Stimulated activated CD8-positive, alpha-beta memory T cell treated with anti-CD3 and anti-CD28 coated beads, Interleukin-4, amount 100 ng/mL, for 48 hours (primary cell): ENCODE measurements at places on chromosomes 7 and 10.

- no peak for DNase-seq
Measured at GRCh38 chr10:102923601-102924000, 5.5 kb downstream of the CNNM2 start.

- DNase-seq: no peak
Measured at GRCh38 chr7:17153536-17153935, 144.9 kb upstream of the AHR start.

DNA sequence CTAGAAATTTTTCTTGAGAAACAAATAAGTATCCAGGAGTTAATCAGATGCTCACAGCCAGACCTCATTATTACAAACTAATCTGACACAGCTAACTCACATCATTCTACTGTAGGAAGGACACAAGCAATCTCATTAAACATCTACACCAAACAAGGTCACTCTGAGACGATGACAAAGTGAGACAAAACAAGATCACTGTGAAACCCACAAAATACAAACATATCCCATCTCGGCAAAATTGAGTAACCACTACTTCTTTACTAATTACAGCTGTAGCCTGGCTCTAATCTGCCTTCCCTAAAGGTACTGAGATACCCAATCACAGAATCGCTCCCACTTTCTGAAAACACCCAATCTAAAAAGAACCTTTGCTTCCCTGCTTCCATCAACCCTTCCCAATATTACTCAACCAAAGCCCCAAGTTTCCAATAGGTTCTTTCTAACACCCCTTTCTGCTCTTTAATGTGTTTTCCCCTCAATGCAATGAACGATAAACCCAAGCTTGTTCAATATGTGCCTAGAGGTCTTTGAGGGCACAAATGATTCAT, 26.9 kb downstream of the CCDC6 start:
- DNase-seq: no peak

DNA sequence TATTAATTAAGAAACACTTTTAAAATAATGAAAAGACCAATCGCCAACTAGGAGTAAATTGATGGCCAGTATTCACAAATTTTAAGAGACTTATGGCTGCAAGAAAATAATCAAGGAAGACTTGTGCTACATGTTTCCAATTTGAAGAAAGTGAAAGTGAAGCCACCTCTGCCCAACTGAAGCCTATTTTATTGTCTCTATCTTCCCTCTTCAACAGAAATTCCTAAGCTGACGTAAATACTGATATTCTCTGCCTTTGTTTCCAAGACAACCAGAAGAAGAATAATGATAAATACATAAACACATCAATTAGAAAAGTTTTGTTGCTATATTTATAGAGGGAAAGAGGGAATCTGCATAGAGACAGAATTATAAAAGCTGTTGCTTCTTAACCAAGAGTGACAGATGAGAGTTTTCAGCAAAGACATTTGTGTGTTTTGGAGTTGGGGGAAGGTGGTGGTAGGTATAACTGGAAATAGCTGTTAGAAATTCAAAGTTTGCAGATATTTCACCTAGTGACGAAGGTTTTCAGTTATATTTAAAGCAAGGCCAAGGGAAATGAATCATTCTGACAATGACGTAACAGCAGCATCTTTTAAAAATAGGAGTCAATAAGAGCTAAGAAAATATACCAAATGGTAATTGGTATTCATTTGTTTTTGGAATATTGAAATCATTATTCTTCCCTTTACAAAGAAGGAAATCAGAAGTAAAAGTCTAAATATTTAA, 576.6 kb upstream of the SORCS1 start:
- no peak for DNase-seq

DNA sequence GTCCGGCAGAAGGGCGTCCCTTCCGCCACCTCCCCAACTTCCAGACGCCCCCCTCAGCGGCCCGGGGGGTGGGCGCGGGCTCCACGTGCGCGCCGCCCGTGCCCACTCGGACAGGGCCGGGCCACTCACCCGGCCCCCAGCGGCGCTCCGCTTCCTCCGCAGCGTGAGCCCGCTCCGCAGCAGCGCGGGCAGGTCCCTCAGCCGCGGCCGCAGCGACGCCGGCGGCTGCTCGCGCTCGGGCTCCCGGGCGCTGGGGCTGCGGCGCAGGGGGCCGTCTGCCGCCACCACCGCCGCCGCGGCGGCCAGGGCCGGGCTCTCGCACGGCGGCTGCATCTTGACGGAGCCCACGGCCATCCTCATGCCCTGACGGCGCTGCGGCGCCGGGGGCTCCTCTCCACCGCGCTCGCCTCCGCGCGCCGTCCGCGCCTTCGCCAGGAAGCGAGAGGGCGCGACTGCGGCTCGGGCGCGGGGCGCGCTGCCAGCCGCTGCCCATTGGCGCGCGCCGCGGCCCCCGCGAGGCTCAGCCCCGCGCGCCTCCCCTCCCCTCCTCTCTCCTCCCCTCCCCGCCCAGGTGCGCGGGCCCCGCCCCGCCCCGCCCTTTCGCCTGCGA, at the start of gene RAPGEF5:
Gene RAPGEF5 (minus strand): TSS at position 454 of the 610 bp plus-strand sequence. CDS start 94 bp downstream, at position 360.
- DNase-seq: no peak

GRCh38 chr7:11604505-11604904, 227.5 kb downstream of the THSD7A start:
- DNase-seq: no peak

- no peak for DNase-seq
Measured at GRCh38 chr10:52906046-52906445, 133.5 kb upstream of the MBL2 start.

DNA sequence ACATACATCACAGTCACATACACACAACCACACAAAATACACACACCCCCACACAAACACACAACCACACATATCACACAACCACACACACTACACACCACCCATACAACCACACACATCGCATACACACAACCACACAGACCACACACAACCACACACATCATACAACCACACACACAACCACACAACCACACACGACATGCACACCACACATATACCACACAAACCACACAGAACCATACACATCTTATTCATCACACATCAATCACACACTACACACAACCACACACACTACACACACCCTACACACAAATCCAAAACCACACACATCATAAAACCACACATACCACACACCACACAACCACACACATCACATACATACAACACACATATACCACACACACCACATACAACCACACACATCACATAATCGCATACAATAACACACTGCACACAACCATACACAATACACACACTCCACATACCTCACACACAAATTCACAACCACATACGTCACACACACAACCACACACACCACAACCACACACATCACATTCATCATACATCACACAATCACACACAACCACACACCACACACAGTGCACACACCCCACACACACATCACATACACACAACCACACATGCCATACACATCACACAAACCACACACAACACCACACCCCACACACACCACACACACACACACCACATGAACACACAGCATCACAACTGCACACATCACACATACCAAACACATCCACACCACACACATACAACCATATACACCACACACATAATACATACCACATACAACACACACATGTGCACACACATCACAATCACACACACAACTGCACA, 30.4 kb downstream of the GPRIN2 start:
- no peak for DNase-seq

DNA sequence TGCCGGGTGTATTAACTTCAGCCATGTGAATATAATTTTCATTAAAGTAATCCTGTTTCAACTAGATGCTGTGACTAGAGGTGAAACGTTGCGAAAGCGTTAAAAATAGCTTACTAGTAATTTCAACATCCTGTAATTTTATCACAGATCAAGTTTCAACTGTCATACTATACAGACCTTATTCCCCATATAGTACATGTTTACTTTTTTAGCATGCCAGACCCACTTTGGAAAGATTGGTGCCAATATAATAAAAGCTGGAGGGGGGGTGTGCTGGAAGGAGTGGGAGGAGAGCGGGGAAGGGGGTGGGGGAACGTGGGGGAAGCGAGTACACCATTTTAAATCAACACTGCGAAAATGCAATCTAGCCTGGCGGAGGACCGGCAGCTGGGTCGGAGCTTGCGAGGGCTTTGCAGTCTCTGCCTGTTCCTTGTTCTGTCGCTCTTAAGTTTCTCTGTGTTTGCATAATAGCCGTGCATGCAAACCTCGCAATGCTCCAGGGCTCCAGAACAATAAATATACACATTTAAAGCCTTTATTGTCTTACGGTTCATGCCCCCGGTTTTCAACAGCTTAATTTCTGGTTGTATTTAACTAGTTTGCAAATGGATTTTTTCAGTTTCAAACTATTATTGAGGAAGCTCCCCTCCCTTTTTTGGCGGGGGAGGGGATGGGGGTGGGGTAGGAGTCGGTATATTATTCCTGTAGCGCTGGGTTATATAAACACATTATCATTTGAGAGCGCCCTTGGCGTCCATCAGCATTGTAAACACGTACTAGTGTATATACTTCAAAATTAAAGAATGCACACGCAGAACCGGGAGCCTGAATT, 1.3 kb upstream of the ARID5B start:
- DNase-seq: peak; percentile 65

DNA sequence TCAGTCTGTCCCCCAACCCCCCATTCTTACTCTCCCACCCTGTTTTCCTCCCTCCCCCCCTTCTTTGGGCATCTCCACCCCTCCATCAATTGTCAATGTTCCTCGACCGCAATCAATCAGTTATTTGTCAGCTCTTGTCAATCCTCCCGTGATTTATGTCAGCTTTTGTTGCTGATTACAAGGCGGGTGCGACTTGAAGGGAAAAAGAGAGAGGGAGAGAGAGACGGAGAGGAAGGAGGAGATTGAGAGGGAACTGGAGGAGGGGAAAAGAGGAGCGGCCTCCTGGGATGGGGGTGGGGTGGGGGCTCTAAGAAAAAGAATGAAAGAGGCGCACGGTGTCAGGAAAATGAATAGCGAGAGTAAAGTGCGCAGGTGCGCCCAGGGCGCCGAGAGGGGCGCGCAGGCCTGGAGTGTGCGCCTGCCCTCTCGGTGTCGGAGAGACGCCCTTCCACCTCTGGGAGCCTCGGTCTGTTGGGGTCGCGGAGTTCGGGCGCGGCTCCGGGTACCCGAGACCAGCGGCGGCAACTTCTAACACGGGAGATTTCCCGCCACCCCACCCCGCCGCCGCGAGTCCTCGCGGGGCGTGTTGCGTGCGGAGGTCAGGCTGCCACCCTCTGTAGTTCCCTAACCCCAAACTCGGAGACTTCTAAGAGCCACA, 1.1 kb upstream of the ZNF503 start:
- peak; percentile 29 for DNase-seq

DNA sequence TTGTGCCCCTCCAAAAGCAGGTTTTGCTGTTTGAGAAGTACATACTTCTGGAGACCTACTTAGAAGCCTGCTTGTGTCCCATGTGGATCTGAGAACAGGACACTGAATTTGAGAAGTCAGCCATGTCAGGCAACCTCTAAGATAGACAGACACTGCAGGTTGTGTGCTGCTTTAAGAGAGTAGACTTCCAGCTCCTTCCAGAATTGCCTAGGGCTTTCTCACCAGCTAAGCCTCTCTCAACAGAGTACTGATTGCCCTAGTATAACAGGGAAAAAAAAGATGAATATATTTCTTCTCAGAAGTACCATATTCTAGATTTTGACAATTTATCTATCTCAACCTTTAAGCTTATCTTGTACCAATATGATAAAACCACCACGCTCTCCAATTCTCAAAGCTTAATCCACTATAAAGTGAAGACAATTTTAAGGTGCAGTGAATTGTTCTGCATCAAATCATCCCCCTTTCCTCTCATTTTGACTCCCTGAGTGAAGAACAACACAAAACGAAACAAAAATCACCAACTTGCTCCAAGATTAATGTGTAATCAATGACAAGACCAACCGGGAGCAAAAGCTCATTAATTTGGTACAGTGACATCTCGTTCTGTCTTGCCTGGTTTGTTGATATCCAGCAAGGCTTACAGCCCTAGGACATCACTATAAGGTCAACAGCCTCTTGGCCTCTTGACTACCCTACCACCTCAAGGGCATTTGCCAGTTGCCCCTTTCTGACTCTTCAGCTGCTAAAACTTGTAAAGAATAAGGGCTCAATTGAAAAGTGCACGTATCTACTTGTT, 214.6 kb downstream of the SORCS1 start:
- DNase-seq: no peak
